Brain (organoid and tissue), 16 donors: ENCODE measurements at places on chromosomes 2 and 18.

- DNase-seq = no peak
Measured at GRCh38 chr2:221641181-221641871, 69.2 kb upstream of the EPHA4 start.

DNA sequence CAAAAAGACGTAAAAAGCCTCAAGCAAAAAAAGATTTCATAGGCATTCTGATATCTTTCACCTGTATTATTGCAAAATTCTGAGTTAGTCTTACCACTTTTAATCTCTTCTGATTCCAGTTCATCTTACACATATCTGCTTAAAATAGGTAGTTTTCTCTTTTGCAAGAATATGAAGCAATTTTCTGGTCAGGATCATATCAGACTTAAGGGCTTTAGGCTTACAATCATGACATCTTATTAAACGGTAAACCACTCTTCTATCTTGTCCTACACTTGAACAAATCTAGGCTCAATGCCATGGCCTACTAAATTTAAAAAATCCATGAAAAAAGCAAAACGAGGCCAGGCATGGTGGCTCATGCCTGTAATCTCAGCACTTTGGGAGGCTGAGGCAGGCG lies 50.1 kb upstream of the GAREM1 start:
- DNase-seq = no peak

- DNase-seq = no peak
Measured at GRCh38 chr2:227739351-227739750, 6.3 kb upstream of the SCYGR8 start.

- DNase-seq = no peak
Measured at GRCh38 chr2:105896765-105897163, 152.1 kb downstream of the NCK2 start.

GRCh38 chr2:205474741-205475415 lies 207.4 kb upstream of the NRP2 start:
- DNase-seq = peak; percentile 57

- no peak for DNase-seq
Measured at GRCh38 chr2:171824086-171824485, 70.0 kb downstream of the SLC25A12 start.

GRCh38 chr2:28201671-28202180 lies 190.9 kb upstream of the FOSL2 start:
- no peak for DNase-seq

GRCh38 chr2:20530520-20530919 lies 83.6 kb downstream of the RHOB start:
- no peak for DNase-seq

DNA sequence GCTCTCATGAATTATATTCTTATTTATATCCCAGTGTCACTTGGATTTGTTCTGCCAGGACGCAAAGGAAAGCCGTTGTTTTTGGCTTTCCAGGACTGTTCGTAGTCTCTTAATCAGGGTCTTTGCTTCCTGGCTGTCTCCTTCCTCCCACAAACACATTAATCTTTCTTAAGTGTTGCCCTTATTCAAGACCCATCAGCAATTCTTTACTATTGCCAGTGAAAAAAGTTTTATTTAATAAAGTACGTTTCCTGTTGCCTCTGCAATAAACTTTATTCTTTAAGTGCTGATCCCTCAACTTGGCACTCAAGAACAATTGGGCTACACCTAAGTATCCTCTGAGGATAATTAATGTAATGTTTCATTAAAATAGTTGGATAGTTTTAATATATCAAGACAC lies 68.3 kb upstream of the CYP20A1 start:
- no peak for DNase-seq

- no peak for DNase-seq
Measured at GRCh38 chr18:55214534-55214933, 255.3 kb upstream of the CCDC68 start.

DNA sequence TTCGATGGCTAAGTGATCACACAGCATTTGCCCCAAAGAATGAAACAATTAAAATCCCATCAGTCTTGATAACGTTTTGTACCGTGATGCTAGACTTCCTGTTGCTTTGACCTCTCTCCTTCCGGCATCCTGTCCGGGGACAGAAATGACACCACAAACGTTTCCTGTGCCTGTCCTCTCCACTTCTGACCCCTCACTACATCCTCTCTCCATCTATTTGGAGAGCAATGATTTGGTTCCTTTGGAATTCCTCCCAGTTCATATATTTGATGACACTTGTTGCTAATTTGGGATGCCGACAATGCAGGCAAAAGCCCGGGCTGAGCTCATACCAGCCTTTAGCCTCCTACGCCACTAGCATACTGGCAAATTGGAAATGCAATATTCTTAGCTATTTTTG lies 151.2 kb upstream of the CCDC68 start:
- no peak for DNase-seq

GRCh38 chr2:20668451-20668850 lies 1.5 kb downstream of the GDF7 start:
- no peak for DNase-seq
